Germinal center (tissue), 1 donor: ENCODE measurements at places on chromosomes 2 and 18.

DNA sequence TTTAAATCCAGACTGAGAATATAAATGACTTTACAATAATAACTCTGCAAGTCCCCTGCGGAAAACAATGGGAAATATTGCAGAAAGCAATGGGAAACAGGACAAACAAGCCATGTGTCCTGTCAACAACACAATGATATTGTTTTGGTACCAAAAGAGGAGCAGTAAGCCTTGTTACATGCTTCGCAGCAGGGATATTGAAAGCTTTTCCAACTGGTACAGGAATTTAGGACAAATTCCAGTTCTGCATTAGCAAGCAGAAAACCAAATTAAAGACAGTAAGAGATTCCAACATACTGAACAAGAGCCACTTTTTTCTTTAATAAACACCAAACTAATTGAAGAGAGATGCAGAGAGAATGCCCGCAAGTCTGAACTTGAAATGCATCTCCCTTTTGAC is 30.0 kb downstream of the FRZB start:
- DNase-seq, result no peak

DNA sequence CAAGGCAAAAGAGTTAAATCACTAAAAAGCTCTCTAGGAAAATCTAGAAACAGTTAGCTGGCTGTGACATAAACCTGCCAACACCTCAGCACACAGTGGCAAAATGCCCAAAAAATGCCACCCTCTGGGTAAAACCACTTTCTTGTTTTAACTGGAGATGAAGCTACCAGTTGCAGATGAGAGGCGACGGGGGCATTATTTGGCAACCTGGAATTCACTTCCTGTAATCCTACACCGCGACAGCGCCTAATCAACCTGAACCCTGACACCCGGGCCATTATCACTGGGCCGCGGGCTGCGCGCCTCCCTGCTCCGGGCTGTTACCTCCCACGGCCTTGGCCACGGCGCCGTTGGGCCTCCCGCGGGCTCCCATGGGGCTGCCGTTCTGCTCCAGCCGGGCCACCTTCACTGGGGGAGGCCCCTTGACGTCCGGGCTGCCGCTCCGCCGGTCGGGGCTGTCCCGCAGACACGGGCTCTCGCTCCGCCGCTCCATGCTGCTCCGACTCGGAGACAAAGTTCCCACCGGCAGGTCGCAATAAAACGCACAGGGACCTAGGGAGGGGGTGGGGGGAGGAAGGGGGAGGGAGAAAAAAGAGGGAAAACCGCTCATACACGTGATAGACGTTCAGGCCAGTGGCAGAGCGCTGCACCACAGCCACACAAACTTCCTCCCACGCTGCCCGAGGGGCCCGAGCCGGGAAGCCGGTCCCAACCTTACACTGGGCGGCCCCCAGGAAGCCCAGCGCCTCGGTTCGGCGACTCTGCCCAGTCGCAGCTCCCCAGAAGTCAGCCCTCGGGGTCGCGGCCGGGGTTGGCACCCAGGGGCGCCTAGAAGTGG is 2.0 kb downstream of the SATB2 start:
- DNase-seq, result no peak

DNA sequence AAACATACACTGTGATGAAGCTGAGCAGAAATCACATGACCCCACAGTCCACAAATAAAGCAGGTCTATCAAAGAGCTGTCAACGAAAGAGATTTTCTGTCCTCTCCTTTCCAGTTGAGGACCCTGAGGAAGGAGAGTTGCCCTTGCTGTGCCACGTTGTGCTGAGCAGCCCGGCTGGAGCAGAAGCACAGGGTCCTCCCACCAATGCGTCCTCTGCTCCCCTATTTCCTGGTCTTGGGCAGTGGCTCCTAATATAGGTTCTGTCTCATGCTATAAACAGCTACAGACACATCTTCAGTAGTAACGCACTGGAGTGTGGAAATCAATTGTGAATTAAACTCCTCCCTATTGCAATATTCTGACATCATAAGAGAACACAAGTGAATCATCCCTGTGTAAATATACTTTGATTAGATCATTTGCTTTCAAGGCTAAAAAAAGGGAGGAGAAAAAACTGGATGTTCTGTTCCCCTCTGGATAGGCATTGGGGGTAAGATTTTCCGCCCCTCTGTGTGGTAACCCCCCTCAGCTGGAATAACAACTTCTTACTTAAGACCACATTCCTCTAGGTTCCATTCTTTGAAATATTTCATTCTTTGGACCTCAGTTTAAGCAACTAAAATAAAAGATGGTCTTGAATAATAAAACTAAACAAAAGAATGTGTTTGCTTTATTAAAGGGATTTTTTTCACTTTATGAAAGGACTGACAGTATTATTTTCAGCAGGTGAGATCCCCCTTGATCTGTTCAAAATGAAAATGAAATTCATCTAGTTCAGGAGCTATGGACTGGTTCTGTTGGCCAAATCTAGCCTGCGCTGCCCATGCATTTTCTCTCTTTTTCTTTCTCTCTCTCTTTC is 8.3 kb upstream of the RHOB start:
- DNase-seq, result no peak

- no peak for DNase-seq
These were observed 75.8 kb downstream of the CLHC1 start for GRCh38 chr2:55156326-55156725.

GRCh38 chr18:45654677-45655076 is 39.4 kb downstream of the SLC14A2 start:
- DNase-seq, result no peak

DNA sequence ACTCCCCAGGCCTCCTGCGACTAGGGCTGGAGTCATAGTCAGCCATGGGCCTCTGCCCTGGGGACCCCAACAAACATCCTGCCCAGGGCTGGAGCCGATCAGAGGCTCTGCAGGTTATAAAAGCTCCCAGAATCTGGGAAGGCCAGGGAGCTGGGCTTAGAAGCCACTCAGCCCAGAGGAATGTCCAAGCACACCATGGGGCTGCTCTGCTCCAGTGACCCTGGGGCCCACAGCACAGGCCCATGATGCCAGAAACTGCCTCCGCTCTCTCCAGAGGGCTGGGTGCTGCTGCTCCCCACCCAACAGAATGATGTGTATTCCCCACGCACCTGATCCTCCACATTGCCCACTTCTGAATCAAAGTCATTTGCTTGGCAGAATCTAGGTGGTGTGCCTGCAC is 88.5 kb downstream of the ARMC9 start:
- DNase-seq, result no peak

- DNase-seq, result no peak
These were observed 56.2 kb downstream of the BCL2L11 start for GRCh38 chr2:111176867-111177266.

DNA sequence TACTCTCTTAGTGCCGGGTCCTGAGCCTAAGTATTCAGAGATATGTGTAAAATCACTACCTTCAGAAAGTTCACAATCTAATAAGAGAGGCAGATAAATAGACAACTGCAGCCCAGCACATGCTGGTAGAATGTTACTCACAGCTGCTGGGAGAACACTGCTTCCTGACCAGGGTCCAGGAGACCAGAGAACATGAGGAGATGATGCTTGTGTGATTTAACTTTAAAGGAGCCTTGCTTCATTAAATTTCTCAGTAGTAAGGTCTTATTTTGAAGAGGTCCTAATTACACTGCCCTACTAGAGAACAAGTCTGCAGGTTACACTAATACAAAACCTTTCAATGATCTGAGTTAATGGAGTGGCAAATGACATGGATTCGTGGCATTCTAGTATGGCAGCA is 209.9 kb upstream of the TRIB2 start:
- DNase-seq, result no peak

DNA sequence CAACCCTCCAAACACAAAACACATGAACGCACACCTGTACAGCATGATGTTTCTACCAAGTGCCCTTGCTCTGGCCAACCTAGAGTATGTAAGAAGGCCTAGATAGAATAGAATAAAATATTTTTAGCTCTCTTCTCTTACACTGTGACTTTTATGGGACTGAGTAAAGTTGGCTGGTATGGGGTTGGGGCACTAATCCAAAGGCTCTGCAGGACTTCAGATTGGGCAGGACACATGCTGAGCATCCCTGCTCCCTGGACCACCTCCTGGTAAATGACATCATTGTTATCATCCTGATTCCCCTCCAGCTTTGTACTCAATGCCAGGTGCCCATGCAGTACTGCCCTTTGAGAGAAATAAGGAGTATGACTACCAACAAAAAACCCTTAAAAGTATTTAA is 322.2 kb downstream of the SLC8A1 start:
- no peak for DNase-seq

GRCh38 chr18:74453016-74453566 is 4.0 kb downstream of the DIPK1C start:
- DNase-seq, result no peak

GRCh38 chr2:236636714-236637470 is 67.3 kb downstream of the ACKR3 start:
- no peak for DNase-seq

GRCh38 chr2:145059343-145059742 is 539.4 kb upstream of the ZEB2 start:
- no peak for DNase-seq

GRCh38 chr2:120878970-120879369 is 143.3 kb downstream of the GLI2 start:
- DNase-seq, result no peak

DNA sequence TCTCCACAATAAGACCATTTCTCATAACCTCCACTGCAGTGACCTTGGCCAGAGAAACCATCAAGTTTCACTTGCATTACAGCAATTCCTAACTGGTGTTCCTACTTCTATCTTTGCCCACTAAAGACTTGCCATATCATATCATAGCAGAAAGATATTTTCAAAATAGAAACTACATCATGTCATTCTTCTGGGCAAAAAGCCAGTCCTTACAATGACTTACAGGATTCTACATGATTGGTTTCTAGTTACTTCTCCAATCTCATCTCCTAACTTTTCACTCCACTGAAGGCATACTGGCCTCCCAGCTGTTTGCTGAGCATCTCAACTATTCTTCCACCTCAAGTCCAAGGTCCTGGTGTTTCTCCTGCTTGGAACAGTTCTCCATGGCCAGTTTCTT is 151.4 kb downstream of the HNMT start:
- DNase-seq, result no peak

GRCh38 chr2:128396946-128397345 is 78.3 kb upstream of the HS6ST1 start:
- no peak for DNase-seq

GRCh38 chr2:224909885-224910573 is 132.2 kb downstream of the DOCK10 start:
- DNase-seq, result no peak

GRCh38 chr2:163185160-163185559 is 346.6 kb upstream of the KCNH7 start:
- DNase-seq, result no peak

DNA sequence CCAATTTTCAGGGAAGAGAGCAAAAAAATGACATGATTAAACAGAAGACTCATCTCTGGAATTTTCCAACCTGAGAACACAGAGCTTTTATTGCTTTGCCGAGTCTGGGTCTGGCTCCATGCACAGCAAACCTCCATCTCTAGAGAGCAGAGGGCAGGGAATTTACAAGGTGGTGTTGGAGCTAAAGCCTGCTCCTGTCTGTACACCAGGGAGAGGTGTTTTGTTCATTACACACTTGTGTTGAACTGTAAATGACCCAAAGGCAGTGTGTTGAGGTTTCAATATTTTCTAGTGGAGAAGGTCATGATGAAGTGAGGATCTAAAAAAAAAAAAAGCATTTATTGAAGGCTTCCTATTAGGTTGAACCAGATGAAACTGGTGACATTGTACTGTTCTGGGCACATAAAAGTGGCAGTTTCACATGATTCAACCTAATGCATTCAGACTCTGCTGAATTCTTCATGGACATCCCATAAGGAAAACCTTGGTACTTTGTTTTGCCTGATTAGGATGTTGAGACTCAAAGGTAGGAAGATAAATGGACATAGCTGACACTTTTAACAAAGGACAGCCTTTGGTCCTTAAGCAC is 238.3 kb downstream of the CLIP4 start:
- DNase-seq, result no peak

DNA sequence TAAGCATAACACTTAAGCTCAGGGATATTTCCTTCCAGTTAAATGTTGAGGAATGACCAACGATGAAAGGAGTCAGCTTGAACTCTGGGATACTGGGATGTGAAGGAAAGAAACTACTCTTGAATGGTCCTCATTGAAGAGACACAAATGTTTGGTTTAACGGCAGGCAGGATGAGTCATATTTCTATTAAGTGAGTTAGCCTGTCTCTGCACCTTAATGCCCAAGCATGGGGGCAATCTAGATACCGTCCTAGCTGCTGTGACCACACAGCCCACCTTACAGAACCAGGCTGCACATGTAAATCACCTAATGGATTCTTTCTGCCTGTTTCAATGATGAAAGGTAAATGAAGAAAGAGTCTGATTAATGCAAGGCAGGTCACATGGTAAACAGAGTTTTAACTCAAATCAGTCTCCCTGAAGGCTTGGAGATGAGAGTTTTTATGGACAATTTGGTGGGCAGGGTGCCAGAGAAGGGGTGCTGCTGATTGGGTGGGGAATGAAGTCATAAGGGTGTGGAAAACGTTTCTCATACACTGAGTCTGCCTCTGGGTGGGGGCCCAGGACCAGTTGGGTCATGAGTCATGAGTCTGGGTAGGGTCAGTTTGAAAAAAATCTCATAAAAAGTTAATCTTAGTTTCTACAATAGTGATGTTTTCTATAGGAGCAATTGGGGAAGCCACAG is 144.6 kb upstream of the MMADHC start:
- no peak for DNase-seq

- no peak for DNase-seq
These were observed 13.4 kb upstream of the HPCAL1 start for GRCh38 chr2:10289352-10289751.

GRCh38 chr18:21341141-21341540 is 99.1 kb downstream of the GREB1L start:
- no peak for DNase-seq

DNA sequence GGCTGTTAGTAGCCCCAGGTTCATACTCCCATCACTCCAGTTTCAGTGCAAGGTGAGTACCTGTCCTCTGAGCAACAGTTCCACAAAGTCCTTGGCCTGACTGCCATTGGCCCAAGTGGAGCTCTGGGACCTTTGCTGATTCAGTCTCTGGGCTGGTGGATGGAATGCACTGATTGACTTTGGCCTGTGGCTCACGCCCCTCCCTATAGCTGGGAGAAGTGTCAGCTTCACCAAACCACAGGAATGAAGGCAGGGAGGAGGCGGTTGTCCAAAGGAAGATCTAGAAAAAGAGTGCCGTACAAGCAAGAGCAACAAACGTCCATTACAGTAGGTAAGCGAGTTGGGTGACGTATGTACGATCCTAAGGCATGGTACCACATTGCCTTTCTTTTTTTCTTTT is 34.0 kb downstream of the QPCT start:
- DNase-seq, result no peak
